ENCODE measurements at places on chromosomes 1 and 21. TPM values are rescaled to one million over a fixed set of nuclear protein-coding genes. Genes with fewer than 3 reads are reported as not detected.

The LCE5A gene
- not detected for total RNA-seq

The F13B gene
- total RNA-seq: not detected

The ADAMTSL4 gene
- total RNA-seq: 0.36 TPM

The APOBEC4 gene
- total RNA-seq: not detected

The KRTAP21-2 gene
- total RNA-seq: not detected

All from cerebellum (tissue), 4 donors.